Mammary epithelial cell (primary cell): ENCODE measurements at places on chromosomes 2 and 18. TPM values are rescaled to one million over a fixed set of nuclear protein-coding genes. Genes with fewer than 3 reads are reported as not detected.

The IL36G gene
- 1.4 TPM for polyA plus RNA-seq

DNA sequence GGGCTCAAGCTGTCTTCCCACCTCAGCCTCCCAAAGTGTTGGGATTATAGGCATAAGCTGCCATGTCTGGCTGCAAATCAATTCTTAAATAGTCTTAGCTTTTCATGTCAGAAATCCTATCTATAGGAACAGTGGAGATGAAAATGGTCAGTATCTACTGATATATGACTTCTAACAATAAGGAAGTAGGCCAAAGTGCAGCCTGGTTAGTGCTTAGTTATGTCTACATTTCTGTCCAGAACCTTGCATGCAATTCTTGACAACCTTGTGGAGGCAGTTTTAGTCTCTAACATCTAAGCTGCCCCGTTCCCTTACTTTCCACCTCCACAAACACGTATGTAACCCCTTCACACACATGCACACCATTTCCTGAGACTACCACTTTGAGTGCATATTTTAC, 169.2 kb upstream of the SPATS2L start:
- DNase-seq, result no peak

- no peak for DNase-seq
Observed at GRCh38 chr2:173354073-173354581, 545 bp upstream of the CDCA7 start.

- peak; percentile 5 for DNase-seq
Observed at GRCh38 chr2:166092889-166093288, 34.9 kb downstream of the SCN1A start.

DNA sequence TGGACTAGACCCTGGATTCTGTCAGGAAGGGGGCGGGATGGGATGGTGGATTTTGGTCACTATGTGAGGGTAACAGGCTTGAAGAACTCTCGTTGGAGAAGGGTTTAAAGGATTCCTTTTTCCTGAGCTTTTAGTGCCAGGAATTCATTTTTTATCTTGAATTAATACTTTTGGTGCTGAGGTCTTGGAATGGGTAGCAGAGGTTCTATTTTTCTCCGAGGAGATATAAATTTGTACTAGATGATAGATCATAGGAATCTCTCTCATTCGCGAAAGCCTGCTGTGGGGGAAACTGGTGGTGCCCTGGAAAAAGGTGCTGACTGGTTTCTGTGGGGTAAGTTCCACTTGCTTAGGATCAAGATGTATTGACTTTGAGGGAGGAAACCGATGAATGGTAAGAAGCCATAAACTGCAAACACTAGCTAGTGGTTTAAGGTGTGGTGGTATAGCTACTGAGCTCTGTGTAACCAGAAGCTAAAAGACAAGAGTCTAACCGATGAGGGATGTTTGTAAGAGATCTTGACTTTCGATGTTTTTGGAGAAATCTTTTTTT, 706 bp downstream of the AGPS start:
- DNase-seq, result peak; percentile 16

DNA sequence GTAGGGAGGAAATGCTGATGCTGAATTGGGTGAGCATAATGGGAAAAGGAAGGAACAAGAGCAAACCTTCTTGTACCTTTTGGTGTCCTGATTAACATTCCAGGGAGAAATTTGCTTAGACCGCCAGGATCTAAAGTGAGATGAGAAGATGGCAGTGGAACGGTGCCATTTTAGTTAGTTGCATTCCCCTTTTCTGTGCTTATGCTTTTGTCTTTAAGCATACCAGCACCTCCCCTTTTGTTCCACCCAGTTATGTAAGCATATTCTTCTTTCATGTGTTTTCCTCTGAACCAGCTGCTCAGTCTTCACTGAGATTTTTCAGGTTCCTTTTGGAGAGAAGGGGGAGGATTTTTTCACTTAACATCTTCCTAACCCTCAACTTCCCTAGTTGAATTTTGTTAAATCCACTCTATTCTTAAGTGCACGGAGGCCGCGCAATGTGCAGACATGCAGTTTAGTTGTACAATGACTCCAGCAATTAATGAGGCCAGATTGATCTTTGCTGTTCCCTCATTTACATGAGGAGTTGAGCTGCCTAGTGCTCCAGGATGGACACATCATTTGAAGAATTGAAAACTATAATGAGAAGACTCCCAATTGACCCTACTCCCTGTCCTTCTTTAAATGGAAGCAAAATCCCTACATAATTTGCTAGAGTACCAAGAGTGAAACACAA, 73.9 kb downstream of the MAP4K4 start:
- no peak for DNase-seq

- DNase-seq, result no peak
Observed at GRCh38 chr2:161207941-161208340, 47.7 kb downstream of the TANK start.
